GOT3 (cell line): ENCODE measurements at places on chromosomes 11 and 22.

DNA sequence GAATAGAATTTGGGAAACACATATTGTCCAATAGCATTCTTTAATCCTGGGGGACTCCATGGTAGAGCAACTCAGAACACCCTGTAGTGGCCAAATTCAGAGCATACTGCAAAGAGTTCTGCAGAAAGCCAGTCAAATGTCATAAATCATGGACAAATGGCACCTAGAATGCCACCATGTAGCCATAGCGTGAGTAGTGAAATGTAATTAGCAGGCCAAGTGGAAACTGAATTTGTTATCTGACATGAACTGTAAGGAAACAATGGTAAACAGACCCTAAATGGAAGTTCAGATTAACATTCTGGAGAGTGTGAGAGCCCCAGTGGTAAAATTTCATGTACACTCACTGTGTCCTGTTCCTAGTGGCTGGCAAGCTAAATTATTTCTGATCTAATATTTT lies 7.0 kb upstream of the PRSS23 start:
- no peak for DNase-seq

- no peak for DNase-seq
Observed at GRCh38 chr11:105334025-105334714, 194.6 kb upstream of the CARD18 start.

DNA sequence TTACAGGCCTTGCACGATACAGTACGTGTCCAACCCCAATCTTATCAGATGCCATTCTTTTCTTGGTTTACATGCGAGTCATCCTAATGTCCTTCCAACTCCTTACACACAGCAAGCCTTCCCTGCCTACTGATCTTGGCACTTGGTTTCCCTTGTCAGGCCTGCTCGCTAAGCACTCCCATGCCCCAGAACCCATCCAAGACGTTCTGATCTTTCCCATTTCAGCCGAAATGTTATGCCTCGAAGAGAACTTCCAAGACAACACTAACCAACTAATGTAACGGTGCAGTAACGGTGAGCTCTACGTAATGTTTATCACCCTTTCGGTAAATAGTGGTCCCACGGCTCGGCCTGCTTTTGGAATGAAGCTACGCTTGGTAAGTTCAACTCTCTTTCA lies 521 bp downstream of the PES1 start:
- no peak for DNase-seq

DNA sequence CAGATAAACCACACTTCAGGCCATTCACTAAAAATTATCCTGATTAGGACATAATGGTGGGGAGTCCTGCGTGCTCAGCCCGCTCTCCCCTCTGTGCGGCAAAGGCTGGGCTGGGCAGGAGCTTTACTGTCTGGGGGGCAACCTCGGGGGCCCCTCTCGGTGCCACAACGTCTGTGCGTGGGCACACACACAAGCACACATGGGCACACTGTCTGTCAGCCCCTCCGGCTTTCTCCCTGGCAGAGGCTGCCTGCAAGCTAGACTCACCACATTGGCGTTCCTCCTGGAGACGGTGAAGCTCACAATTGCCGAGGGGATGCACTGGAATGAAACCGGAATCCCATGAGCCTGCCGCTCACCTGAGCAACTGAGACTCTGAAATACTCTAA lies 5.2 kb downstream of the MLC1 start:
- no peak for DNase-seq

GRCh38 chr11:35003658-35004057 lies 87.2 kb downstream of the PDHX start:
- no peak for DNase-seq

DNA sequence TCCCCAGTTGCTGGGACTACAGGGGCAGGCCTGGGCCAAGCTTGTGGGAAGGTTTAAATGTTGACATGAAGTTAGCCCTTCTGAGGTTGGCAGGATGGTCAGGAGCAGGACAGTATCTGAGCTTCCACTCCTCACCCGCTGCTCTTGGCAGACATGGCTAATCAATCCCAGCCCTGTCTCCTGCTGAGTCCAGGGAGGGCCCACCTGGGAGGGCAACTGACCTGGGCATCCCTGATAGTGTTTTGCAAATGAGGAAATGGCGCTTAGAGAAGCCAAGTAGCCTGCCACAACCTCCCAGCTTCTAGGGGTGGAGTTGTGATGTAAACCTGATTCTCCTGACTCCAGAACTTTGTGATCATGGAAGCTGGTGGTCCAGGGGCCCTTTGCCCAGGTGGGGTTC lies 16.7 kb downstream of the FLRT1 start:
- DNase-seq, result no peak

- DNase-seq, result peak; percentile 23
Observed at GRCh38 chr11:71240865-71241691, 11.3 kb downstream of the SHANK2 start.

DNA sequence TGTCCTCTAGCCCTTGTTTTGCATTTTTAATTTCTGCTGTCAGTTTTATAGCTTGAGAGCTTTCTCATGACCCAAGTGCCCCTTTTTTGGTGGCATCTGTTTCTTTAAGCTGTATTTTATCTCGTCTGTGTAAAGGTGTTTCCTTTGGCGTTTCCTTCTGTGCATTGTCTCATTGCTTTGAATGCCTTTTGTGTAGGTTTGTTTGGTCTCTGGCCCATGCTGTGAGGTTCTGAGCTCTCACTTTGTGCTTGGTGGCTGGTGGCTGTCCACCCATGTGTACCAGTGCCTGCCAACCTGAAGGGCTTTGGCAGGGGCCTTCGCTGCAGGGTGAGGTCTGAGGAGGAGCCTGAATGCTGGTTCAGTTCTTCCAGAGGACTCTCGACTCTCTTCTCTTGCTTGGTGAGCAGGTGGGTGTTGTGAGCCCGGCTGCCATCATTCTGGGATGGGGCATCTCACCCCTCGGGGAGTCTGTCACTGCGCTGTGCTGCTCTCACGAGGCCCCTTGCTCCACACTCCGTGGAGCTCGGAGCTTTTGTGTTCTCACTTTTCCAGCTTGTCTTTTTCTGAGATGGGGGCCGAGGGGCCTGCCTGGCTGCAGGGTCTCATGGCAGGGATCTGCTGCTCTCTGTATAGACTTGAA lies 14.9 kb downstream of the AP2A2 start:
- DNase-seq, result no peak

DNA sequence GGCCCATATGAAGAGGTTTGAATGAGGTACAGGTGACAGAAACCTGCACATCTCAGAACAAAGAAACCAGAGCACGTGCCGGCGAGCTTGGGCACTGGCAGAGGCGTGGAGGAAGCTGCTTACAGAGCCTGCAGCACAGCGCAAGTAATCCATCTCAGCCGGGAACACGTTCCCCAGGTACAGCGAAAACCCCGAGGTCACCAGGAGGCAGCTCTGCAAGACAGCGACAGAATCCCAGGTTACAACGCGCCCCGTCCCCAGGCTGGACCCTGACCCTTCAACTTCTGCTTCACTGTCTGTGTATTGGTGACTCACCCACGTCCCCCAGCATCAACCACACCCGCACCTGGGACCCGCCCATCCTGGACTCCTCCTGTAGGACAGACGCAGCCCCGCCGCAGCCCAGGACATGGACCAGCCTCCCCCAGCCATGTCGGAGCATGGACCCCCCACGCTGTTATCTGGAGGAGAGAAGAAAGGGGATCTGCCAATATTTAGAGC lies 2.2 kb downstream of the MLC1 start:
- no peak for DNase-seq

DNA sequence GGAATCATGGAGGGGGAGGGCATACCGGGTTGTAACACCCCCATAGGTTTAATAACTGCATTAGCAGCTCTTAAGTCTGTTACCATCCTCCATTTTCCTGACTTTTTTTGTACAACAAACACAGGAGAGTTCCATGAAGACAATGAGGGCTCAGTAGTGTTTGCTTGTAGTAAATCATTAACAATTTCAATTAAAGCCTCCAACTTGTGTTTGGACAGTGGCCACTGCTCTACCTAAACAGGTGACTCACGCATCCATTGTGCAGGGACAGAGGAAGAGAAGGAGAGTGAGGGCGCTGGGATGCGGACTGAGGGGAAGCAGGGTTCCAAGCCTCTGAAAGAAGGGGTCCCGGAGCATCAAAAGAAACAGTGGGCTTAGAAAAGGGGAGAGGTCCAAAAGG lies 21.3 kb upstream of the MTNR1B start:
- DNase-seq, result no peak

- DNase-seq, result no peak
Observed at GRCh38 chr11:8025123-8025522, 38.0 kb downstream of the EIF3F start.

GRCh38 chr22:49566693-49567092 lies 261.0 kb downstream of the BRD1 start:
- no peak for DNase-seq

DNA sequence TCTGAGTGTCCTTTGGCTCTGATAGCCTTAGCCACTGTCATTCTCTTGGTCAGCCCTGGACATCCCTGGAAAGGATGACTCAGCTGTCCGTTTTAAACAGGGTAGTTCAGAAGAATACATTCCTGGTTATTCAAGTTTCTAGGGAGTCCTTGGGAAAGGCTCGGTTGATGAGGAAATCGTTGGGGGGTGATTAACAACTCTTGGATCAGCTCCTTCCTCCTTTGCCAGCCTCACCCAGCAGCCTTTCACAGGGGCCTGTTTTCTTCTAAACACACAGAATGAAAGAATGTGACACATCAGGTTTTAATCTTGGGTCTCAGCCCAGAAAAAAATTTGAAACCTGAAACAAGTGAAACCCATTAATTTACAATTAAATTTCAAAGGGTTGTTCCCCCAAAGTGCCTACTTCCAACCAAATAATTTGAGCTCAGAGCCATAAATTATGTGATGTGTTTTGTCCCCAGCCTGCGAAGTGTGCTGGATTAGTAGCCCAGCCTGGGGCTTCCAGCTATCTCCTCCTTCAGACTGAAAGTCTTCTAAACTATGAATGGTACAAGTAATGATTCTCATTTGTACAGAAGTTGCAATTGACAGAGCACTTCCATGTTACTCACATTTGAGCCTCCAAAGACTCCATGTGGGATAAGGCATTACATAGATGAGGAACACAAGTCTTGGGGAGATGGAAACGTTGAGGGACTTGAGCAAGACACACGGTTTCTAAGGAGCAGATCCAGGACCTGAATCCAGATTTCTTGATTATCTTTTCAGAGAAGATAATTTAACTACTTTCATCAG lies 19.3 kb upstream of the MRGPRX2 start:
- no peak for DNase-seq

GRCh38 chr11:65503949-65504673 lies 5.3 kb downstream of the MALAT1 start:
- DNase-seq, result no peak

DNA sequence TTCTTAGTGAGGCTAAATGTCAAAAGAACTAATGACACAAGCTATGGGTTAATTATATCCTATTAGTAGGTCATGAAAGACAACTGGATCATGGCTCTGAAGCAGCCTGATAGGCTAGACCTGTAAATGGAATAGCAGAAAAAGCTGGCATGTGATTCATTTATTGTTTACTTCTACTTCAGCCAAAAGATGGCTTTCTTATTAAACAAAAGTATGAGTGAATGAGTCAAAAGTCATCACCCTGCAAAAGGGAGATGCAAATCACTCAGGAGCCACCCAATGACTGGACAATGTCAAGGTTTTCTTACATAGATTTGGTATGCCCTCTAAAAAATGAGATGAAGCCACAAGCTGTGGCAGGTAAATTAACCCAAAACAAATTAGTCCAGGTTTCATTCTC lies 138.0 kb downstream of the TRPC6 start:
- DNase-seq, result no peak

DNA sequence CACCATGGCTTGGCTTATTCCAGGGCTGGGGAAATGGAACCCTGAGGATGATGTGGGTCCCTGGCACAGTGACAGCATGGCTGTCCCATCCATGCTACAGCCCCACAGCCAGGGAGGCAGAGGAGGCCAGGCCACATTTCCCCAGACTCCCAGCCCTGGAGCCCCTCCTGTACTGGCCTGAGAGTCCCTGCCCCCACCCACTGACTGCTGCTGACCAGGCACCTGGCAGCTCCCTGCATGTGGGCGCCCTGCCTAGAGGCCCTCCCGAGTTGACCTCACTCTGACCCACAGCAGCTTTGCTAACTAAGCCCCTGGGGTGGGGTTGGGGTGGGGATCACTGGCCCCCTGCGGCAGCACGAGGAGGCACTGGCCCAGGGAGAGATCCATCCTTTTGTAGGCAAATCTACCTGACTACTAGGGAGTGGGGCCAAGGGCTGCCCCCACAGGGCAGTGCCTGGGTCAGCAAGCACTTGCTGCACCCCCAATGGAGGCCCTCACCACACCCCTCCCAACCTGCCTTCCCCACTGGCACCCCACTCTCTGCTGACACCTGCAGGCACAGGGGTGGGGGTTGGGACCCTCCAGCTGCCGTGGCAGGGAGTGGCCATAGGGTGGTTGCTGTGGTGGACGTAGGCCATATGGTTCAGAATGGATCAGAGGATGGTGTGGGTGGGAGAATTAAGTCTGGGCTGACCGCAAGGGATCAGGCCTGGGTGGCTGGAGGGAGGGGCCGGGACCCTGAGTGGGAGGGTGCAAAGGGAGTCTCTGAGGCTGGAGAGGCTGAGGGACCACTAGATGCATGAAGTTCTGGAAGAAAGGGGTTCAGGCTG lies 17.4 kb downstream of the ARVCF start:
- DNase-seq, result no peak

DNA sequence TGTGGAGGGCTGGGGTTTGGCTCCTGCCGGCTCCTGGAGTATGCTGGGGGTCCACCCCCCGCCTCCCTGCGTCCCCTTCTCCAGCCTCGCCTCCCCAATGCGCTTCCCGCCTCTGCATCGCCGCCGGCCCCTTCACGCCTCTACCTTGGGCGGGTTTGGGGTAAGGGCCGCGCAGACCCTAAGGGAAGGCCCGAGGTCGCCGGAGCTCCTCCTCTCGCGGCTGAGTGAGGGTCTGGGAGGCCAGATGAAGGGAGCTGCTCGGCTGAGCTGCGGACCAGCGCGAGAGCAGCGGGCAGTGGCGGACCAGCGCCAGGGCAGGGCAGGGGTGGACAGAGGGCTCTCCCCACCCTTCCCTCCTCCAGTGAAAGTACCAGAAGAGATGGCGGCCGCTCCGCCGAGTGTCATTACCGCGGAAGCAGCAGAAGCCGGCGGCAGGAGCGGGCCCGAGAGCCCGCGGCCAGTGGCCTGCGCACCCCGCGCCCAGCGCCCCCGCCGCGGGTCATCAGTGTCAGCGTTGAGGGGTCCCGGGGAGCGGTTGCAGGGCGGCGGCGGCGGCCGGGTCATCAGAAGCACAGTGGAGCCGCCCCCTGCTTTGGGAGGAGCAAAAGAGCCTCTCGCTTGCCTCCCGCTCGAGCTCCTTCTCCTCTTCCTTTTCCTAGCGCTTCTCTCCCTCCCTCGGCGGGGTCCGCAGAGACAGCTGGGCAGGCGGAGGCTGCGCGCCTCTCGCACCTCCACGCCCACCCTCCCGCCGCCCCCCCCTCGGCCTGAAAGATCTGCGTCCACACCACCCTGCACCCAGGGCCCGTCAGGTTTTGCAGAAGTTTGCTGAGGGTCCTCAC lies 255.6 kb upstream of the CADM1 start:
- no peak for DNase-seq

- no peak for DNase-seq
Observed at GRCh38 chr11:8168485-8169257, at the start of gene RIC3. Gene RIC3, minus strand, starts transcription at chr11:8169025. Its CDS starts 36 bp downstream, at chr11:8168989.

GRCh38 chr11:83671289-83671688 lies 385.1 kb upstream of the CCDC90B start:
- no peak for DNase-seq

DNA sequence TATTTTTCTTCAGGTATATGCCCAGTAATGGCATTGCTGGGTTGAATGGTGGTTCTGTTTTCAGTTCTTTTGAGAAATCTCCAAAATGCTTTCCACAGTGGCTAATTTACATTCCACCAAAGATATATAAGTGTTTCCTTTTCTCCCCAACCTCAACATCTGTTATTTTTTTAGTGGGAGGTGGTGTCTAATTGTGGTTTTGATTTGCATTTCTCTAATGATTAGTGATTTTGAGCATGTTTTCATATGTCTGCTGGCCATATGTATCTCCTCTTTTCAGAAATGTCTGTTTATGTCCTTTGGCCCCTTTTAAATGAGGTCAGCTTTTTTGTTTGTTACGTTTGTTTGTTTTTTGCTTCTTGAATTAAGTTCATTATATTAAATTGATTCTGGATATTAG lies 760.2 kb downstream of the KCNA4 start:
- DNase-seq, result no peak
